NCI-H1092 (cell line): ENCODE measurements at places on chromosomes 1 and 21.

DNA sequence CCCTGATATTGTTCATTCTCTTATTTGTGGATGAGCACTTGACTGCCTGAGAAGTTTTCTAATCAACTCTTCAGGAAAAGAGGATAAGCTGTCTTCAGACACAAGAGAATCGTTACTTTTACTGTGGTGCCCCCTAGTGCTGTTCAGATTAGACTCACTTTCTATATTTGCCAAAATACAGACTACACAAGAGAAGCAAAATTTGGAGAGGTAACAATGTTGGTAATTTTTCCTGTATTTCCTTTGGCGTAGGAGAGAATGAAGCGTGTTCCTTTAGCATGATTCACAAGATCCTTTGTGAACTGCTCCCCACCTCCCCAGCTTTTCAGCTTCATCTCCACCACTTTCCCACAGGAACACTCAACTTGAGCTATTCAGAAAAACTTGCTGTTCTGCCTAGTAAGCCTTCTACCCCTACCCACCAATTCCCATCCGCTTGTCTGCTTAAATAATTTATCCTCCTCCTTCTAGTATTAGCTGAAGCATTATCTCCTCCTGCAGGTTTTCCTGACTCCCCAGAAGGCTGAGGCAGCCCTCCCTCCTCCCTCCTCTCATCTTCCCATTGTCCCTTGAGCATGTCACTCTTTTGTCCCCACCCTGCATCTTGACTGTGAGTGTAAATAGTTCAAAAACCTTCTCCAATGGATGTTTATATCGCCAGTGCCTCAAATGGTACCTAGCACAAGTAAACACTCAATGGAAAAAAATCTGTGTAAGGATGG is 4.5 kb downstream of the TNFSF4 start:
- DNase-seq, result no peak

DNA sequence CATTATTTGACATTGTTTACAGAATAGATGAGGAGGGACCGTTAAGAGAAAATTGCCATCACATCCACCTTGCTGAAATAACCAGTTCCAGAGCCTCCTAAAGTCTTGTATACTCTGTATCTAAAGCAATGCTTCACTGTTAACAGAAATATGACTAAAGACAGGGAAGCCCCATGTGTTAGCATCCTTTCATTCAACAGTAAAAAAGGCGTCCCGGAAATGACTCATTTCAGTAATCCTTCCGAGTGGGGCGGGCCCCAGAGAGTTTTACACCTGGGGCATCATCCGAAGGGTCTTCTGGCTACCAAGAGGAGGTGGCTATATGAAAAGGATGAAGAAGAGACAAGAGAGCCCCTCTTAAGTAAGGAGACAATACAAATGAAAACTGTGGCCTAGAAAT is 227.2 kb downstream of the SLC45A1 start:
- DNase-seq, result no peak

DNA sequence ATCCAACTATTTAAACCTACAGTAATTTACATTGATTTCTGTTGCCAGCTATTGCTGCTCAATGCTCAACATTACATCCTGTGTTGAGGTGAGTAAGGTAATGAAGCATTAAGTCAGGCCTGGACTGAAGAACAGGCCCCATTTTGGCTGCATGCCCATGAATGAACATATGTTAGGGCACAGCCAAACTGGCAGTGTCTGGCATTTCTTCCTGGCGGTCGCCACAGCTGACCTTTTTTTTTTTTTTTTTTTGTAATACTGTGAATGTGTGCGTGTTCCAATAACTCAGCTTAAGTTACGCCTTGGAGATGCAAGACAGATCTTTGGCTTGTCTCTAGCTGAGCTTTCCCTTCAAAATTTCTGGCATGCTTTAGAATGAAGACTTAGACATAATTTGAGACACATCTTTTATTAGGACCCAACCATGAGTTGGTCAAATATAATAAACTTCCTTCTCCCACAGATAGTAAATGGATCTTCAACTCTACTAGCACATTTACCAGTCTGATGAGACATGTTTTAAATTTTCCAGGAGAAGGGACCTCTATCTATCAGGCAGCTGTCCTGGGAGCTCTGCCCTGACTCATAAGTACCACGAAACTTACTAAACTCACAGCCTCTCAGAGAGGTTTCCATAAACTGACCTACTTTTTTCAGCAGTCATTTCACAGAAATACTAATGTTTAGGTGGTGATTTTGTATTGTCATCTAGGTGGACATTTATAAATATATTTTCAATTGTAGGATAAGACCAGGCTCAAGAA is 341.1 kb upstream of the RUNX1 start:
- DNase-seq, result peak; percentile 67

DNA sequence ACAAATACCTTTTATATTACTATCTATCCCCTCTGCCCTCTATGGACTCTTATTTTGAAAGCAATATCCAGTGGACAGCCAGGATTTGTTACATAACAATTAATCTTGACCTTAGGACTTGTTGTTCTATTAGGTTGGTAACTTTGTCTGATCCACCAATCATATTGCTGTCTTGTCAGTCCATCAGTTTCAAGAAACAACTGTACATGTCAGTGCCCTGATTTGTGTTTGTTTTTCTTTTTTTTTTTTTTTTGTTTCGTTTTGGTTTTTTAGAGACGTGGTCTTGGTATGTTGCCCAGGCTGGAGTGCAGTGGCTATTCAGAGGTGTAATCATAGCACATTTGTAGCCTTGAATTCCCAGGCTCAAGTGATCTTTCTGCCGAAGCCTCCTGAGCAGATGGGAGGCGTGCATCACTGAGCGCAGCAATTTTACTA is 1.5 kb upstream of the SCP2 start:
- DNase-seq, result peak; percentile 3

- peak; percentile 81 for DNase-seq
These were observed 375.7 kb upstream of the CAMK1G start for GRCh38 chr1:209207701-209208286.

DNA sequence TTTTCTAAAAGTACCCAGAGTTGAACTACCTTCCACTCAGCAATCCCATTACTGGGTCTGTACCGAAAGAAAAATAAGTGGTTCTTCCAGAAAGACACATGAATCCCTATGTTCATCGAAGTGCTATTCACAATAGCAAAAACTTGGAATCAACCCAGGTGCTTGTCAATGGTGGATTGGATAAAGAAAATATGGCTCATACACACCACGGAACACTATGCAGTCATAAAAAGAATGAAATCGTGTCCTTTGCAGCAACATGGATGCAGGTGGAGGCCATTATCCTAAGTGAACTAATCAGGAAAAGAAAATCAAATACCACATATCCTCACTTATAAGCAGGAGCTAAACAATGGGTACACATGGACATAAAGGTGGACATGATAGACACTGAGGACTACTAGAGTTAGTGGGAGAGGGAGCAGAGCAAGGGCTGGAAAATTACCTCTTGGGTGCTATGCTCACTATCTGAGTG is 32.9 kb upstream of the JUN start:
- no peak for DNase-seq
